ENCODE measurements at places on chromosomes 5 and 9.

- DNase-seq, result no peak
Observed at GRCh38 chr5:131812371-131813160, 15.7 kb upstream of the FNIP1 start.

DNA sequence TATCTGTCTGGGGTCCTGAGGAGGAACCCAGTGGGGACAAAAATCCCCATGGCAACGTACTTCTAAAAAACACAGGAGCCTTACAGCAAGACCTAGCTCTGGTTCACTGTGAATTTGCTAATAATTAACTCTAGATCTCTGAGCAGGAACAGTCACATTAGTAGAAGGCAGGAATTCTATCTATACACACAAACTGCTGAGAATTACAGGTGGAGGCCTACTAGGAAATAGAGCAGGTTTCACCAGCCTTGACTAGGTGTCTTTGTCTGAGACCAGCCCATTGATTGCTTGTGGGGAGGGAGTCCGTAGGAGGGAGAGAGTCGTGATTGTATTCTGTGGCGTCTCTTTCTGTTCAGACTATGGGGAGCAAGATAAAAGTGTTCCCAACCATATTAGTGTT lies 44.8 kb downstream of the PRLR start:
- DNase-seq, result no peak

- no peak for DNase-seq
Observed at GRCh38 chr5:93967923-93968322, 226.5 kb upstream of the POU5F2 start.

DNA sequence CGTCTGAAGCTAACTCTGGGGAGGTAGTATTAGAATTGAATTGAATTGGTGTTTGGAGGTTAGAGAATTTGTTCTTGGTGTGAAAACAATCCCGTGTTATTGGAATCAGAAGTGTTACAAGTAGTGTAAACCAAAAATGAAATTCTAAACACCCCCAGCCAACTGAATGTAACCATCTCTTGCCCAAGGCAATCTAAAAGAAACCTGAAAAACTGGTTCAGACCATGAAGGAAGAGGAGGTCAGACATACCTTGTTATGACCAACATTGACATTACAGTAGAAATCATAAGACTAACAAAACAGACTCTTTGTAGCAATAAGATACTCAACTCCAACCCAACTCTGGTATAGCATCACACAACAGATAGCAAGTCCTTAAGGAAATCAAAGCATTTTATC lies 159.0 kb downstream of the TUSC1 start:
- DNase-seq, result no peak

DNA sequence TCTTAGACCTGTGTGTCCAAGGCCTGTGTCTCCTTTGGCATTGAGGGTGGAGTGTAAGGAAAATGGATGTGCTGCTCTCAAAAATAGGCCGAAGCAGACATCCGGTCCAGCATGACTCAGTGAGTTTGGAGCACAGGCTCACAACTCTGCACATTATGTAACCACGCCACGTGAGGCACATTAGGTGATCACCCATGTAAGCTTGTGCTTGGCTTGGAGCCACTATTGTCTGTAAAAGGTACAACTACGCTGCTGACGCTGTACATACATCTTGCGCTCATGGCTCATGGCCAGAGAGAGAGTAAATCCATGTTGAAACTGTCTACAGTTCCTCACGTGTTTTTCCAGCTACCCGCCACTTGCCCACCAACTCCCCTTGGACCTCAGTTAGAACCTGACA lies 177.5 kb downstream of the PDE4D start:
- DNase-seq, result no peak

All from osteoblast (primary cell).